Hypothalamus (tissue), 51 donors: ENCODE measurements at places on chromosomes 2 and 18.

GRCh38 chr2:10911291-10912075 is at the start of gene KCNF1:
TSS of gene KCNF1 (plus strand) at chr2:10911934. CDS start at chr2:10912427, 493 bp downstream.
- peak; percentile 16 for DNase-seq

DNA sequence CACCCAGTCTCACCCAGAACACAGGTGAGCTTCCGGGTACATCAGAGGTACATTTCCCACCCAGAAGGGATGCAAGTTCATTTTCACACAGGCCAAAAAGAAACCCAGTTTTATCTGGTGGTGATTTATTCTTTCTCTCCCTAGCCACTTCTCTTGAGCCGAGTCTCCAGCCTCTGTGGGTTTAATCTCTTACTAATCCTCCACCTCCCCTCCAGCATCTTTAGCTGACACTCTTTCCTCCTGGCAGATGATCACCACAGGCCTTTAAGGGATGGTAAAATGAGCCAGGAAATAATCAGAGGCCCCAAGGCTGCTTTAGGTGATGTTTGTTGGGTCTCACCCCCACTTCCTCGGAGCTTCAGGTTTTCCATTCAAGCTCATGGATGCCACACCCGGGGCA is 145.7 kb upstream of the DLX2 start:
- no peak for DNase-seq

- DNase-seq, result no peak
Observed at GRCh38 chr2:72112401-72112800, 35.3 kb downstream of the CYP26B1 start.

- DNase-seq, result no peak
Observed at GRCh38 chr18:28183418-28184078, 6.6 kb upstream of the CDH2 start.

DNA sequence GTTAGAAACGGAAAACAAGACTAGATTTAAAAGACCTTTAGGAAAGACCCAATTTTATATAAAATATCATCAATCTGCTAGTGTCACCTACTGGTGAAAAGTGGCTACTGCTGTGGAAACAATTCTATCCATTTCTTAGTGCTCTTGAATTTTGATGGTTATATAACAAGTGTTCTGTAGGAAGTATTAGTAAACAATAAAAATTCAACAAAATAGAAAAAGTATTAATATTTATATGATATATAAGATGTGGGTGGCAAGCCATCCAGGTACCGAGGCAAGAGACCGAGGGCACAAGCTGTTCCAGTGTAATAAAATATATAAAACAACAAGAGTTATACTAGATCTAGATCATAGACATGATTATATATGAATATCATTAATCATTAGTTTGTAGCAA is 6.2 kb upstream of the TMEM87B start:
- DNase-seq, result no peak

- DNase-seq, result no peak
Observed at GRCh38 chr2:60519231-60519863, 34.1 kb downstream of the BCL11A start.

GRCh38 chr2:223101340-223102039 is 49.5 kb downstream of the KCNE4 start:
- no peak for DNase-seq

GRCh38 chr2:117948615-117949014 is 65.3 kb downstream of the CCDC93 start:
- DNase-seq, result no peak

- no peak for DNase-seq
Observed at GRCh38 chr2:176562359-176563078, 293.3 kb downstream of the MTX2 start.

DNA sequence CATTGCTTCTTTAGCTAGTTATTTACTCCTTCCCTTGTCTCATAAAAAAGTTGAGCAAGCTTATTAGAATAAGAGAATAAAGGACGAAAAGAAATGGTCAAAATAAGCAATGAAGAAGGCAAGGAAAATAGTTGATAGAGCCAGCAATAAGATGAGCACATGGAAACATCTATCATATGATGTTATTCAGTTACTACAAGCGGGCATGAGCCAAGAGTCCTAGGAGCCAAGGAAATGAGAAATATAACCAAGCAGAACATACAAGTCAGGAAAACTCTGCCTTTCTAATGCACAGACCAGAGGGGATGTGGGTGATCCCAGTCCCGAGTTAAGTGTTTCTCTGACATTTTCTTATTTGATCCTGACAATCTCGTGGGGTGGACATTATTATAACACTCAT is 33.9 kb downstream of the INO80C start:
- DNase-seq, result no peak

DNA sequence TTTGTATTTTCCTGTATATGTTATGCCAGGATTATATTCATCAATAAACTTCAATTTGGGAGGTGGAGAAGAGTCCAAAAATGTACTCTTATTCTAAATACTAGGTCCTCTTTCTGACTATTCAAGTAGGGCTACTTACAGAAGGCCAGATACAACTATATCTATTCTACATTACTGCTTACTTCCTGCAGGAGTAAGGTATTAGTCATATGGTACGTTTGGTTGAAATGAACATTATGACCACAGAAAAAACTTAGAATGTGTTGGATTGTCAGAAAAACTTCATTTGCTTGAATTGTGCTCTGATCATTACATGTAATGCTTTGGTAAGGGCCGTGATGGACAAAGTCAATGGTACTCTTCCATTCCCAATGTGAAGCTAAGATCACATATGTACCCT is 35.0 kb downstream of the STAT4 start:
- no peak for DNase-seq

DNA sequence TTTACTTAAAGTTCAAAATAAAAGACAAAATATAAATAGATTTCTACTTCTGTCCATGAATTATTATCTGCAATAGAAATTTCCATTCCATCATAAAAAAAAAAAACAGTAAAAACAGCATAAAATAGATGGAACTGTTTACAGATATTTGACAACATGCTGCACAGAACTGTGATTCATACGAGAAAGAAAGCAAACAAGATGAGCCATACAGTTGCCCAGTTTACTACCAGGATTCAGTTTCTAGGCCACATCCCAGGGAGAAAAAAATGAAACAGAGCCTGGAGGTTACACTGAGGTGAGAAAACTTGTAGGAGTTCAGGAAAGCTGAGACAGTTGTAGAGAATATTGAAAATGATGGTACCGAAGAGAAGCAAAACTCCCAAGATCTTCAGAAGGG is 1426.9 kb upstream of the ACVR2A start:
- DNase-seq, result no peak
